Muscle of back (tissue), 13 donors: ENCODE measurements at places on chromosomes 7 and 10. TPM values are rescaled to one million over a fixed set of nuclear protein-coding genes. Genes with fewer than 3 reads are reported as not detected.

GRCh38 chr10:124629842-124630241 lies 114.3 kb downstream of the FAM53B start:
- DNase-seq, result no peak

DNA sequence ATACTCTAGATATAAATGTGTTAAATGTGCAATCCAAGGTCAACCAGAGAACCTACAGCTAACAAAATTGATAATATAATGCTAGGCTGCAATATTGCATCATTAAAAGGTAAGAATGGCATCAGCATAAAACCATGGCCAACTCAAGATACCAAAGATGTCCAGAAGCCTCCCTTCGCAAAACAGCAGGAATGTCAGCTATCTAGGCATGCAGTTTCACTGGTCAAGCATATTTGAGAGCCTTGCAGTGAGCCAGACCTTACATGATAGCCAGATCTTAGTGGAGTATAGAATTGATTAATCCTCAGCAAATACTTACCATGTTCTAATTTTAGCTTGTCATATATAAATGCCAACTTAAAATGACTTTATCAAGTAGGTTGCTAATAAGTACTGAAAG lies 138.8 kb downstream of the ZEB1 start:
- DNase-seq, result no peak

Gene GLCCI1
- 15.1 TPM for polyA plus RNA-seq

GRCh38 chr7:112084520-112084971 lies 121.7 kb downstream of the DOCK4 start:
- peak; percentile 40 for DNase-seq

Gene HOXA11
- polyA plus RNA-seq, result not detected

- DNase-seq, result no peak
These were observed 120.9 kb upstream of the NAMPT start for GRCh38 chr7:106405697-106406141.

Gene H2AZ2
- polyA plus RNA-seq, result 130 TPM

DNA sequence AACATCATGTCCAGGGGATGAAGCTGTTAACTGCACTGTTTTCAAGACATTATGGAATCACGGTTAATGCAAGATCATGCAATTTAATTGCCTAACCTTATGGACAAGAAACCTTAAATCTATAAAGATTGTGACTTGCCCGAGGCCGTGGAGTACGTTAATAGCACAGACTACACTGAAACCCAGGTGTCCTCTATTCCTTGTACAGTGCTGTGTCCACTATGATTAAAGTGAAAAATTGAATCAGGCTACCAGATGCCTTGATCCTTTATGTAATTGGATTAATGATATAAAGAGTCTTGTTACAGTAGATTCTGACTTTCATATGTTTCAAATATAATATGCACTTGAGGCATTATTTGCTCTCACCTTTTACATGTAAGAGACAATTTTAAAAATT lies 33.9 kb upstream of the ETV1 start:
- DNase-seq, result no peak

Gene MEOX2
- polyA plus RNA-seq, result 99.8 TPM

Gene C10orf95
- not detected for polyA plus RNA-seq

GRCh38 chr10:69757206-69757552 lies 44.5 kb upstream of the COL13A1 start:
- DNase-seq, result no peak

GRCh38 chr10:127978481-127978880 lies 71.6 kb downstream of the PTPRE start:
- DNase-seq, result no peak

GRCh38 chr7:41425926-41426325 lies 277.0 kb downstream of the INHBA start:
- DNase-seq, result peak; percentile 43

Gene VPS37D
- polyA plus RNA-seq, result 2.8 TPM

- no peak for DNase-seq
These were observed 18.8 kb upstream of the DPYSL4 start for GRCh38 chr10:132167976-132168375.

- DNase-seq, result no peak
These were observed 32.7 kb upstream of the PRSS1 start for GRCh38 chr7:142716596-142716995.

- DNase-seq, result no peak
These were observed 245.9 kb downstream of the MTERF1 start for GRCh38 chr7:91634485-91635177.

- peak; percentile 34 for DNase-seq
These were observed 102.2 kb downstream of the RBM20 start for GRCh38 chr10:110746254-110746826.

DNA sequence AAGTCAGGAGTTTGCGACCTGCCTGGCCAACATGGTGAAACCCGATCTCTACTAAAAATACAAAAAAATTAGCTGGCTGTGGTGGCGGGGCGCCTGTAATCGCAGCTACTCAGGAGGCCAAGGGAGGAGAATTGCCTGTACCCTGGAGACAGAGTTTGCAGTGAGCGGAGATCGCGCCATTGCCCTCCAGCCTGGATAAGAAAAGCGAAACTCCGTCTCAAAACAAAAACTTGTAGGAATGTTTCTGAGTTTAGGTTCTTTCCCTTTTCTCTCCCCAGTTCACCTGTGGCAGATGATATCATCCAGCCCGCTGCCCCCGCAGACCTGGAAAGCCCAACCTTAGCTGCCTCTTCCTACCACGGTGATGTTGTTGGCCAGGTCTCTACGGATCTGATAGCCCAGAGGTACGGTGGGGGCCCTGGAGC lies 138.8 kb upstream of the BTBD16 start:
- DNase-seq, result no peak

Gene ITPRID1
- polyA plus RNA-seq, result 0.46 TPM

Gene ZMIZ1
- polyA plus RNA-seq, result 33.6 TPM

- no peak for DNase-seq
These were observed 13.6 kb upstream of the MICU1 start for GRCh38 chr10:72639441-72639873.

Gene ELN
- 96.1 TPM for polyA plus RNA-seq

GRCh38 chr10:32959006-32959920 lies 1.2 kb upstream of the ITGB1 start:
- DNase-seq, result no peak
